ENCODE measurements at places on chromosomes 3 and 15.

DNA sequence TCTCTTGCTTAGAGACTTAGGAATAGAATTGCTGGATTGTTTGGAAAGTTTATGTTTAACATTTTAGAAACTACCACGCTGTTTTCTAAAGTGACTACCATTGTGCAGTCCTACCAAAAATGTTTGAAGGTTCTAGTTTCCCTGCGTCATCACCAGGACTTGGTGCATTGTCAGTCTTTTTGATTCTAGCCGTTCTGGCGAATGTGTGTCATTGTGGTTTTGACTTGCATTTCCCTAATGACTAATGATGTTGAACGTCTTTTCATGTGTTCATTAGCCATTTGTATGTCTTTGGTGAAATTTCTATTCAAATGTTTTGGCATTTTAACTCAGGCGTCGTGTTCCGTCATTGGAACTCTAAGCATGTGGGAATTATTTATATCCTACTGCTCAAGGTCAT lies 58.0 kb downstream of the CHD2 start:
- DNase-seq: no peak

DNA sequence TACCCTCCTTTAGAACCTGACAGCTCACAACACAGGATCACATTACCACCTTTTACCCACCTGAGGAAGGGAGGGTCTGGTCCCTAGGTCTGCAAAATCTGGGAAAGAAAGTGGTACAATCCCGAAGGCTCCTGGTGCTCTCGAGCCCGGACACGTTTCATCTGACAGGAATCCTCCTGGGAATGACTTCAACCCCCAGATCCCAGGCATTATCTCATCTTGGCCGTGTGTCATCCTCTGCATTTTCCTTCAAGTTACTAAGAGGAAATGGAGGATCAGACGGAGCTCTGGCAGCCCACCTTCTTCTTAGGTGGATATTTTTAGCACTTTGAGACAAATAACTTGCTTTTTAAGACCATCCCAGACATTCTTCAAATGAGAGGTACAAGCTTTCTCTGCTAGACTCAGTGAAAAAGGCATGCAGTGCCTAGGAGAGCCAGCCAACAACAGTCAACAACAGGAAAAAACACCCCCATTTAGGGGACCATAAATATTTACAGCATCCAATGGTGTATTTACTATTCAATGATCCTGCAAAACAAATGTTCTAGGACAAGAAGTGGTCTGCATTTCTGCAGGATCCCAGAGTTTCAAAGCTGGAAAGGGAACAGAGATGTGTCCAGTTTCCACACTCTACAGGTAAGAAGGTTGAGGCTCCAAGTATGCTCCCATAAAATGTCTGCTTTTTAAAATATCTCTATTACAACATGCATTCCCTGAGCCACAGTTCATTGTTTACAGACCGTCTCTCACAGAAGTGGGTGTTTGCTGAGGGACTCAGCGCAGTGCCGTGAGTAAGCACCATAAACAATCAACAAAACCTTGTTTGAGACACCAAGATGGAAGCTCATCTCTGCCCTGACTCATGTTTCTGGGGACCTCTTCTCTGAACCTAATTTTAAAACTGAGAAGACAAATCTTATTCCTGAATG lies 38.3 kb upstream of the ARHGEF3 start:
- no peak for DNase-seq

- peak; percentile 66 for DNase-seq
These were observed 78.1 kb upstream of the RNF7 start for GRCh38 chr3:141659821-141660613.

- DNase-seq: no peak
These were observed 11.2 kb downstream of the ATP8B4 start for GRCh38 chr15:50107591-50108408.

GRCh38 chr15:69976366-69976994 lies 121.2 kb downstream of the TLE3 start:
- no peak for DNase-seq

- DNase-seq: no peak
These were observed 1.4 kb downstream of the SOX14 start for GRCh38 chr3:137765310-137766033.

DNA sequence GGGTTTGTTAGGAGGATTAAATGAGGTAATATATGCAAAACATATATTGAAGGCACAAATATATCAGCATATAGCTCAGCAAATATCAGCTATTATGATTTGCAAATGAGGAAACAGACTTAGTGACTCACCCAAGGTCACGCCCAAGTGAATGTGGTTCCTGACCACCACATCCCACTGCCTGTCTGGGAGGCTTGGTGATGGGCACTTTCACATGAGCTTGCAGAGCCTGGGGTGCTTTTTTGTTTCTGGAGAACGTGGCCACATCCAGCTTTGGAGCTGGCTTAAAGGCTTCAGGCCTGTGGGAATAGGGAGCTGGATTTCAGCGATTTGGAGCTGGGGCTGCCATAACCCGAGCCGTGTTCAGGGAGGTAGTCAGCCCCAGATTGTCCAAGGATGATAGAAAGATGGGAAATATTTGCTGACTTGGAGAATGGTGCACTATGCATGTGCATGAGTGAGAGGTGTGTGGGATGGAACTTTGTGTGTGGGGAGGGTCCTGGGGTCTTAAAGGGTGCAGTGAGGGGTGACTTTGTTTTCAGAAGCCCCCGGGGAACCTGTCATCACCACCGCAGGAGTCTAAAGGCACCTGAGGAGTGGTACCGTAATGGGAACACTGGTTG lies 12.0 kb upstream of the FGD5 start:
- DNase-seq: no peak

DNA sequence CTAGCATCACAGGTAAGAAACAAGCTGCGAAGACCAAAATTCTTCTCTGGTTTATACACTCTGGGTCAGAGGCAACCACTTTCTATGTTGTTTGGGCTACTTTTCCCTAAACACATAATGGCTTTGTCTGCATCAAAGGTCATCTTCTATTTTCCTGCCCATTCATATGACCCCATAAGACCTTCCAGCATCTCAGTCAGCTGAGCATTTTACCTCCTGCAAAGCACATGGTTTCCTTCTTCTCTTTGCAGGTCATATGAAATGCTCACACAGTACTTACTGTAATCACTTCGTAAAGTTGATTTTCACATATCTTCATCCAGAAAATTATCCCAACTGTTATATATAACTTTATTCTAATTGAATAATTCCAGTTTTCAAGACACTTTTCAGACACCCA lies 34.8 kb downstream of the LIPC start:
- no peak for DNase-seq

DNA sequence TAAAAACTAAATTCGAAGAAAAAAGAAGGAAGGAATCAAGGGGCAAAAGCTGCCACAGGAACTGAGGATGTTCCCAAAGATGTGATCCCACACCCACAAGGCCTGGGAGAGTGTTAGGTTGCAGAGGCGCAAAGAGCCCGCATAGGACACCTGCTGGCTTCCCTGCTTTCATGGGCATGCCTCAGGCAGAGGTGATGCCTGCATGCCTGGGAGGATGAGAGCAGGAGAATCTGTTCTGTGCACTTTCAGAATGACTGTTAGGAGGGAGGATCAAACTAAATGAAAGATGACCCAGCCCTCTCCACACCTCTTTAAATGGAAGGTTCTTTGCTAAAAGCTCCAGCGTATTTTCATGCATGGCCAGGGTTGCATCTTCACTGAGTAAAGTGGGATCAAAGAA lies 162.4 kb downstream of the PLCL2 start:
- DNase-seq: no peak

DNA sequence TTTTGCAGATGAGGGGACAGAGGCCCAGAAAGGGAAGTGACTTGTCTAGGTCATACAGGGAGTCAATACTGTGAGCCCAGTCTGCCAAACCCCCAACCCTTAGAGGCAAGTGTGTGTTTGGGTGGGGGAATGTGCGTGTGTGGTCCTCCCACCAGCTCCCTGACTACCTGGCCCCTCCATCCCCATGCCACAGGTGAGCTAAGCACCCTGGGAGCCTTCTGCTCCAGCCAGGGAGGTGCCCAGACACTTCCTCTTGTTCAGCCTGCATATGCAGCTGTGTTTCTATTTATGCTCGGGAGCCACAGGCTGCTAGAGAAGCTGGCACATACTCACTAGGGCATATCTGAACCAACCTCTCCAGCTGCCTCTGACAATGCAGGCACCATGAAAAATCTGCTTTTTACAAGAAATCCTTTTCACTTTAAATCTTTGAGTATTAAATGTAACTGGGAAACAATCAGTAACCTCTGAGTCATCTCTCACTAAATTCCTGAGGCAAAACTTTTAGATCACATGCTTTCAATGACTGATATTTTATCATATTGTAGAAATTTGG lies 20.7 kb downstream of the TBC1D2B start:
- DNase-seq: no peak

- no peak for DNase-seq
These were observed 40.6 kb upstream of the KCNH8 start for GRCh38 chr3:19107719-19108118.

GRCh38 chr3:63631670-63632069 lies 20.8 kb upstream of the SNTN start:
- no peak for DNase-seq

GRCh38 chr15:82079736-82080135 lies 33.9 kb upstream of the MEX3B start:
- DNase-seq: no peak

DNA sequence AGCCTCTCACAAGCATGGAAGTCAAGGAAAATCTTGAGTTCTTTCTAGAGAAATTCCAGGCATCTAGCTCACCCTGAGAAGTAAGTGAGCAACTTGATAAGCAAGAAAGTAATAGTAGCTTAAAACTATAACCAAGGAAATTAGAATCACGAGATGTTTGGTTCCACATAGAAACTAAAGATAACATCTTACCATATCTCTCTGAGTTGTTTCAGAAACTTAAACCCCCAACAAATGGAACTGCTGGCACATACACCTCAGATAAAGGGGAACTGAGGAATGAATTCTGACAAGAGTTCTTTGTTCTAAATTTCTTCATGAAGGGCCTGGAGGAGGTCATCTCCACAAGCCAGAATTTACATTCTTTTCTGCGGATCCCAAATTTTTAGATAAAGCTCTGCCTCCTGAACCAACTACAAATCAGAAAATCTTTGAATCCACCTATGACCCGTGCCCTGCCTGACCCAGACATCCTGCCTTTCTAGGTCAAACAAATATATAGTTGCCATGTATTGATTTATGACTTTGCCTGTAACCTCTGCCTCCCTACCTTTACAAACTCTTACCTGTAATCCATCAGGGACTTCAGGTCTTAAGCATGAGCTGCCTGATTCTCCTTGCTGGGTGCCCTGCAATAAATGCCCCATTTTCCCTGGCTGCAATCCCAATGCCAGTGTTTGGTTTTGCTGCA lies 26.4 kb upstream of the ABHD17C start:
- DNase-seq: no peak

- DNase-seq: no peak
These were observed 96.9 kb downstream of the HMG20A start for GRCh38 chr15:77517579-77517978.

- no peak for DNase-seq
These were observed 54.8 kb downstream of the MESD start for GRCh38 chr15:80934761-80935221.

- DNase-seq: no peak
These were observed 15.8 kb downstream of the CLK3 start for GRCh38 chr15:74631408-74631807.

- no peak for DNase-seq
These were observed 43.6 kb upstream of the PLCL2 start for GRCh38 chr3:16841041-16841753.

- no peak for DNase-seq
These were observed 65.1 kb upstream of the CCNL1 start for GRCh38 chr3:157225001-157225400.

- DNase-seq: no peak
These were observed 305.7 kb upstream of the ATP11B start for GRCh38 chr3:182487611-182488010.

- peak; percentile 95 for DNase-seq
These were observed 3.6 kb downstream of the CHDH start for GRCh38 chr3:53842436-53843194.
